ENCODE measurements at places on chromosomes 13 and 19.

GRCh38 chr13:92473765-92474475 lies 752.7 kb upstream of the GPC6 start:
- DNase-seq, result no peak

GRCh38 chr19:19342086-19343015 lies 21.7 kb downstream of the MAU2 start:
- peak; percentile 54 for DNase-seq

DNA sequence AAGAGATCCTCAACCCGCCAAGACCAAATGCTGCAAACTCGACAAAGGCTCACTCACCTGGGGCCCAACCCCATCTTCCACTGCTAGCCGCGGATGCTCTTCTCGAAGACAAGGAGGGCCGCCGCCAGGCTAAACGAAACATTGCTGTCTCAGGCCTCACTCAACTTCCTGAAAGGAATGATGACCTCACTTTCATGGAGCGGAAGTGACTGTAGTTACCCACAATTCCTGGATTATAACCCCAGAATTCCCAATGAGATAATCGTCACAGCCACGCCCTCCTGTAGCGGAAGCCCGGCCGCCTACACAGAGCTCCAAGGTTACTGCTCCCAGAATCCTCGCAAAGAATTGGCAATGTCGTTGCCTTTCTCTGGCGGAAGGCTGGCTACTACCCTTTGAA lies 10.5 kb upstream of the ZNF112 start:
- no peak for DNase-seq

- peak; percentile 98 for DNase-seq
Observed at GRCh38 chr19:11168568-11168967, 13.0 kb upstream of the SPC24 start.

DNA sequence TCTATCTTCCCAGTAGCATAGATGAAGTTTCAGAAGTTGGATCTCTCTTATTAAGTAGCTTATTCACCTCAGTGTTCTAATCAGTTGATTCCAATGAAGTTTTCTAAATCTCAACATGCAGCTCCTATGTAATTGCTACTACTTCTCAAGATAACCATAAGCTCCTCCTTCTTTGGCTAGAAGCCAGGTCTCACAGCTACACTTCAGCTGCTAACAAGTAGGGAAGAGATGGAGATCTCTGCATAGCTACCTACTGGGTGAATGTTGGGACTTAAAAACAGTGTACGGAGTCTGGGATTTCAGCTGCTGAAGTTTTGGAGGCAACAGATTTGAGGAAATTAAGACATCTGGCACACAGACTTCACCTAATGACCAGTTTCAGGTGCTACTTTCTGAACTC lies 661.0 kb downstream of the SLITRK1 start:
- DNase-seq, result peak; percentile 63

GRCh38 chr19:16089010-16089846 lies 12.9 kb downstream of the TPM4 start:
- no peak for DNase-seq

- DNase-seq, result no peak
Observed at GRCh38 chr13:106814463-106814862, 246.5 kb upstream of the ARGLU1 start.

GRCh38 chr19:58346961-58347929 lies 6.0 kb downstream of the A1BG start:
- DNase-seq, result peak; percentile 75

GRCh38 chr13:105908586-105908985 lies 626.9 kb downstream of the EFNB2 start:
- no peak for DNase-seq

DNA sequence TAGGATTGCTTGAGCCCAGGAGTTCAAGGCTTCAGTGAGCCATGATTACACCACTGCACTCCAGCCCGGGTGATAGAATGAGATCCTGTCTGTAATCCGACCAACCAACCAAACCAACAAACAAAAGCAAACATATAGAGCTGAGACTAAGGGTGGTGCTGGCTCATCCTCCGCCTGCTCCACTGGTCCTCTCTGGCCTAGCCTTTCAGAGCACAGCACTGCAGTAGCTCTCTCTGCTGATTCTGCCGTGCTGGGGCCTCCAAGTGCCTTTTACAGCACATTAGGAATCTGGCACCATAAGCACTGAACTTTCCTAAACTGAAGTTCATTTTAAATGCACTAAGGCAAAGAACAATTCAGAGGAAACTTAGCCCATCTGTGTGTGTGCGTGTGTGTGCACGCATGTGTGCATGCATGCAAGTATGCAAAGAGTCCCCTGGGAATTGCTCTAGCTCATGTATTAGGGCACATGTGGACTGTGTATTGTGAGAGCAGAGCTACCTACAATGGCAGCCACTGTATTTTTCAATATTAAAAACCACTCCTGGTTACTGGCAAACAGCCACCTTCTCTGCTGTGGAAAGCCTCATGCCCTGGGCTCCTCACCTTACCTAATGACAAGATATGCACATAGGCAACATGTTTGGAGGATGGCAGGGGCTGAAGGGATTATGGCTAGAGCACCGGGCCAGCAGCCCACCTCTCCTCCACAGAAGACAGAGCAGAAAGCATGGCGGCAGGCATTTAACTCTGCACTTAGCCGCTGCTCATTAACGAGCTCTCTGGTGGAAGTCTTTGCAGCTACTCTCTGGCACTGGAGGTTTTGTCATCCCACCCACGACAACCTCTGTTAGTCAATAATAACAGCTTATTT lies 223.1 kb upstream of the TSHZ3 start:
- no peak for DNase-seq

GRCh38 chr19:50817941-50818858 lies 5.4 kb downstream of the KLK1 start:
- peak; percentile 17 for DNase-seq

DNA sequence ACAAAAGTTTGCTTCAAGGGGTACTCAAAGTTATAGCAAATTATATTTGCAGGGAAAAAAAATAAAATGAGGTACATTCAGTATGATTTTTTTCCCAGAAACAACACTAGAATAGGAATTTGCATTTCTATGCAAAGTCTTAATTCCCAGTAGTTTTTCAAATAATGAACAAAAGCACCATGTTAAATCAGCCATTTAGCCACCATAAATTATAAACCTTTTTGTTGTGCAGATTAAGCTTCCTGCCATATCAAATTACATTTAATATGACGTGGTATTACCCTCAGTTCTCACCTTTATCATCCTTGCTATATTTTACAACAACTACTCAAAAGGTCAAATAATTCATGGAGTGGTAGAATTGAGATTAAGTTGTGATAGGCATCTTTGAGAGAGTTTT lies 136.6 kb upstream of the FRY start:
- DNase-seq, result no peak

GRCh38 chr19:42538841-42539709 lies 10.8 kb upstream of the CEACAM1 start:
- DNase-seq, result no peak
